Frontal cortex (tissue), 4 donors: ENCODE measurements at places on chromosomes 11 and 22.

GRCh38 chr11:77191823-77192495, 63.9 kb downstream of the MYO7A start:
- DNase-seq, result no peak

- no peak for DNase-seq
These were observed 135.2 kb upstream of the NCAM1 start for GRCh38 chr11:112826026-112826425.

DNA sequence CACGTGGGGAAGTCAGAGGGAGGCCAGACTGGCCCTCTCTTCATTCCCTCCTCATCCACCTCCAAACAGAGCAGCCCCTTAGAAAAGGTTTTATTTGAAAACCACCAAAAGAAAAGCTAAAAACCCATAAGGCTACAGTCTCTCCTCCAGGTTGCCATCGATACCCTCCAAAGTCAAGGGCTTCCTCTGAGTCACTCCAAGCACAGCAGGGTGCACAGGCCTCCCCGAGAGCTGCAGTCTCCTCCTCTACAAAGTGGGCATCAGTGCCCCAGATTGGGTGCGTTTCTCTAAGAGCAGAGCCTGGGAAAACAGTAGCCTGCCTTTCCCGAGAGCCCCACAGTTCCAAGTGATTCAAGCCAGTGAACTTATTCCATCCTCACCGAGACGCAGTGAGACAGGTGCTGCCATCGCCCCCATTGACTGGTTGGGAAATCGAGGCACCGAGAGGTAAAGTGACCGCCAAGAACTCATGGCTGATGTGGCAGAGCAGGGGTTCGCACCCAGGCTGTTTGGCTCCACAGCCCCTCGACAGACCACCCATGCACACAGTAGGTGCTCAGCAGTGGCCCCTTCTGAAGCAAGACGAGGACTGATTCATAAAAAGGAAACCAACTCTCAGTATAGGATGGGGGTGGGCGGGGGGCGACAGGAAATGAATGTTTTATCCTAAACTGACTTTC, 91.7 kb upstream of the SHISAL1 start:
- DNase-seq, result no peak

DNA sequence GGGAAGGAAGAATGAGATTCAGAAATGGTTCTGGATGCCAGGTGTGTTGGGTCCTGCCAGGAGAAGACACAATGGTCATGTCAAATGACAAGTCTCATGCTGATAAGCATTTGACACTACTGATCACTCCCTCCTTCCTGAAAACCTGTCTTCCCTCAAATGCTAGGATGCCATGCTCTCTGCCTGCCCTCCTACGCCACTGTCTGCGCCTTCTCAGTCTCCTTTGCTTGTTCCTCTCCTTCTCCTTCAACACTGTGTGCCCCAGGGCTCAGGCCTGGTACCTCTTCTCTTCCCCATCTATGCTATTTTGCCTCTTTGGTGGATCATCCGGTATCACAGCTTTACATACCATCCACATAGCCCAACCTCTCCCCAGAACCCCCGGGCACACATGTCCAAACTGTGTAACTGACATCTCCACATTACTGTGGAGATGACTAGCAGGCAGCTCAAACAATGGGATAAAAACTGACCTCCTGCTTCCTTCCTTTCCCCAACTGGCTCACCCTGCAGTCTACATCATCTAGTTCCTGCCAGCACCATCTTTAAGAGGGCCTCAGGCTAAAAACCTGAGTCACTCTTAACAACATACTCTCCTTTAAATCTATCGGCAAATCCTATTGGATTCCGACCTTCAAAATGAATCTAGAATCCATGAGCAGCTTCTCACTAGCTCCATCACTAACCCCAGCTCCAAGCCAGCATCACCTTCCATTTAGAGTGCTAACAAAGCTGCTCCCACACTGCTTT, 8.2 kb downstream of the AP1B1 start:
- DNase-seq, result no peak

GRCh38 chr11:73375830-73376159, 404 bp upstream of the RELT start:
- no peak for DNase-seq

GRCh38 chr22:44091021-44091721, 67.1 kb downstream of the PARVB start:
- DNase-seq, result no peak

GRCh38 chr11:72525466-72525865, 91.1 kb upstream of the CLPB start:
- DNase-seq, result no peak

DNA sequence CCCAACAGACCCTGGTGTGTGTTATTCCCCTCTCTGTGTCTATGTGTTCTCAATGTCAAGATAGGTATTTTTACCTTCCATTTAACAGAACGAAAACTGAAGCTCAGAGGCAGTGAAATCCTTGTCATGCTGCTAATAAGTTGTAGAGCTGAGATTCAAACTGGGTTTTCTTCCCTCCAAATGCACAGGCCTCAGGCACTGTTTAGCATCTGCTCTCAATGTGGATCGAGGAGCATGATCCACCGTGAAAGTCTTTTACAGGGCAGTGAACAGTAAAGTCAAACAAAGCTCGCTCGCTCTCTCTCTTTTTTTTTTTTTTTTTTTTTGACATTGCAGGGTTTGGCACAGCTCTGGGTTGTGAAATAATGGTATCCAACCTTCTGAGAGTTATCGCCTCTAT, 401.0 kb upstream of the SYN3 start:
- no peak for DNase-seq
